ENCODE measurements at places on chromosomes 1 and 21.
A peak's percentile ranks its signal among the peaks of the same experiment; 100 is the strongest.

- DNase-seq = no peak
These were observed 48.2 kb downstream of the RPE65 start for GRCh38 chr1:68401506-68401905.

DNA sequence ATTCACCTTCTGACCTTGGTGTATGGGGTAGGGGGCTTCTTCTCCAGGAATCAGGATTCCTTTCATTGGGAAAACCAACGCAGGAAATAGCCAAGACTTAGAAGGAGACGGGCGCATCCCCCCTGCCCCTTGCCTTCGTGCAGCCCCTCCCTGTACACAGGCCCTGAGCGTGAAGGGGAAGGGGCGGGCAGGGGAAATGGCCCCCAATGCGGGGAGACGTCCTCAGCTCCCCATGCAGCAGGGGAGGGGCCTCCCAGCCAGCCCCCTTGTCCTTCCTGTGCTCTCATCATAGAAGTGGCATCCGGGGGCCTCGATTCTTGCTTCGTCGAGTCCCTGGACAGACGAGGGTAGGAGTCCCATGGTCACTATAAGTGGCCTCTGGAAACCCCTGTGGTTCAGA, 116.9 kb downstream of the AJAP1 start:
- no peak for DNase-seq

DNA sequence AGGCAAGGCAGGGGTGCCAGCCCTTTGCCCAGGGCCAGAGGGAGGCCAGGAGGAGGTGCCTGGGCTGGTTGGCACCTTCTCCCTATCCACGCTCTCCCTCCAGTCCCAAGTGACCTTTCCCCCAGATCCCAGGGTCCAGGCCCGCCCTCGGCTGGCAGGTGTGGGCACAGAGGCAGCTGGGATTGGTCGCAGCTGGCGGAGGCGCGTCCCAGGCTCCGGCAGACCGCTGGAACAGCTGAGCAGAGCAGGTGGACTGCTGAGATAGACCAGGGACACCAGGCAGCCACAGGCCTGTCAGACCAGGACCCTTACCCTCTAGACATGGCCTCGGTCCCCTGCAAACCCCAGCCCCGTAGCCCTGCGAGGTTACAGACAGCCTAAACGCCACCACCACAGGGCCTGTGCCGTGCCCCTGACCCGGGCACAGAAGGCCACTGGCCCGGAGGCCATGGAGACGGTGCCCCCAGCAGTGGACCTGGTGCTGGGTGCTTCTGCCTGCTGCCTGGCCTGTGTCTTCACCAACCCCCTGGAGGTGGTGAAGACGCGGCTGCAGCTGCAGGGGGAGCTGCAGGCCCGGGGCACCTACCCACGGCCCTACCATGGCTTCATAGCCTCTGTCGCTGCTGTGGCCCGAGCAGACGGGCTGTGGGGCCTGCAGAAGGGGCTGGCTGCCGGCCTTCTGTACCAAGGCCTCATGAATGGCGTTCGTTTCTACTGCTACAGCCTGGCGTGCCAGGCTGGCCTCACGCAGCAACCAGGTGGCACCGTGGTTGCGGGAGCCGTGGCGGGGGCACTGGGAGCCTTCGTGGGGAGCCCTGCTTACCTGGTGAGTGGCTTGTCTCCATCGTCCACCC, at the start of gene SLC25A34:
TSS of gene SLC25A34 (plus strand) at position 221 of the 854 bp plus-strand sequence. CDS start at position 449, 228 bp downstream.
- DNase-seq = no peak

DNA sequence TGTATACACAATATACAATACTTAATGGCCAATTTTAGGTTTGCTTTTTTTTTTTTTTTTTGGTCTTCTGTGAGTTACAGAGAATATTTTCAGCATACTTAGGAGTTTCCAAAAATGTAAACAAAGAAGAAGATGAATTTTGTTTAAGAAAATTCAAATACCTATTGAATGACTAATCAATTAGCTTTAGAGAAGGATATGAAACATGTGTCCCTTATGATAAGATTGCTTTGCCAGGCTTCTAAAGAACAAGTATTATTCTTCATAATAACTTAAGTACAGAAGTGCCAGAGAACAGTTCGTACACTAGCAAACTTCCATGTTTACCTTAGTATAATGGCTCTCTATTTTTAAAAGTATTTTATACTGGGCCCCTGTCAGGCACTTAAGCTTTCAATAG, 1191.0 kb upstream of the NCAM2 start:
- no peak for DNase-seq

- DNase-seq = no peak
These were observed 213.8 kb downstream of the HHIPL2 start for GRCh38 chr1:222334026-222334680.

- DNase-seq = no peak
These were observed 42.6 kb downstream of the CCDC18 start for GRCh38 chr1:93223023-93223675.

DNA sequence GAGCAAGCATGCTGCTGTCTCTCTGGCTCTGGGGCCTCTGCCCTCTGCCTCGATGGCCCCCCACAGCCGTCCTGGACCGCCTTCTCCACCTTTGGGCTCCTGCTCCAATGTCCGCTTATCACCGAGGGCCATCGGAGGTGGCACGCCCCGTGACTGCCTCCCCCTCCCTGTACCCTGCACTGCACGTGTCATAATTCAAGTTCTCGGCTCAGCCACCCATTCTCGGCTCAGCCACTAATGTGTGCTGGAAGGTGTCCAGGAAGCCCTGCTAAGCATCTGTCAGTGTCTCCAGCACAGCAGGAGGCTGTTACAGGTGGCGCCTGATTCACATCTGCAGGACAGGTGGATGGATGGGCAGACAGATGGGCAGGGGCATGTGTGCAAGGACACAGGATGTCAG, 45.5 kb downstream of the TP73 start:
- DNase-seq = no peak

- DNase-seq = no peak
These were observed 119.2 kb downstream of the PBX1 start for GRCh38 chr1:164678136-164678700.

DNA sequence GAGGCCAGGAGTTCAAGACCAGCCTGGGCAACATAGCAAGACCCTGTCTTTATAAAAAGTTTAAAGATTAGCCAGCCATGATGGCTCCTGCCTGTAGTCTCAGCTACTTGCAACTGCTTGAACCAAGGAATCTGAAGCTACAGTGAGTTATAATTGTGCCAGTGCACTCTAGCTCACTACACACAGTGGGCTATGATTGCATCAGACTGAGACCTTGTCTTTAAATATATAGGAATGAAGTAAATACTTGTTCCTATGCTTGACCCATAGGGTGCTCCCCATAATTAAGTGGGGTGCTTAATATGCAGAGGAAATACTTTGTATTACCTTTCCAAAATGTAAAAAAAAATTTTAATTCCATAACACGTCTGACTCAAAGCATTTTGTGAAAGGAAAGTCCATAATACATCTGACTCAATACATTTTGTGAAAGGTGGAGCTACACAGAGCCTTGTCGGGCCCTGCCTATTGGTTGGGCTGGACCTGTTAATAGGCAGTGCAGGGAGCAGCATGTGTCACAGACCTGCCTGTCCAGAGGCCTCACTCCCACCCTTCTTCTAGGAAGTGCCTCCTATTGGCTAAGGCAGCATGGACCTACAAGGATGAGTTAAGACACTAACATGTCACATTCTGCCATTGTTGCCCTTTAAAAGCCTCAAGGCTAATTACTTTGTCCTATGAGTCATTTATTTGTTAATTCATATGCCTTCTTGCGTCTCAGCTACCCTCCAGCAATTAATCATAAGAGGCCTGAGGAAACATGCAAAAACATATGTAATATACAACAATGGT, 33.6 kb downstream of the CD58 start:
- peak; percentile 74 for DNase-seq

DNA sequence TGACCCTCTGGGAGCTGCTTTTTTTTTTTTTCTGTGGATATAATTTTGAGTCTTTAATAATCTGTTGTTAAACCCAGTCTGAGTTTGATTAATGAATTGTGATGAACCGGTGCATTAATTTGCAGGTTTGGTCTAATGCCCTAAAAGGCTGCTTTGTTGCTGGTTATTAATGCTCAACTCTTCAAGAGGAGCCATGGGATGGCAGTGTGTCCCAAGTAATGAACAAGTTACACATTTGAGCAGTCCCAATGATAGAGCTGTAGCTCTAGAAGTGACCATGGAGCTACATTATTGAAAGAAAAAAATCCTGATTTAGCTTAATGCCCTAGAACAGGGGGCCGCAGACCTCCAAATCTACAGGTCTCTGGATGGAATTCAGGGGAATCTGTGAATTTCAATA, 53.1 kb downstream of the RWDD3 start:
- DNase-seq = no peak

GRCh38 chr1:234770924-234771540, 161.1 kb upstream of the IRF2BP2 start:
- no peak for DNase-seq

DNA sequence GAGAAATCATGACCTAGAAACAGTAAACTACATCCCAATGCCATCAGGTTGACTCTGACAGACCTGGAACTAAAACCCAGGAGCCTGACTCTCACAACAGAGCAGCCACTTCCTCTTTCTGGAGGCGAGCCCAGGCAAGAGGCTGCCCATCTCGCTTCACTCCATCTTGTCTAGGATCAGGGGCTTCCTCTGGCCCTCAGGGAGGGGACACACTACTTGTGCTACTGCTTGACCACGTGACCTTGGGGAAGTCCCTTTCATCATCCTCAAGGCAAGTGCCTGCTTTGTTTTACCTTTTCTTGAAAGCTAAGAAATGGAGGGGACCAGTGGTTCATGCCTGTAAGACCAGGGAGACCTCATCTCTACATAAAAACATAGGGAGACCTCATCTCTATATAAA, 2.6 kb upstream of the TENT5B start:
- DNase-seq = no peak

- no peak for DNase-seq
These were observed 1001.3 kb upstream of the ADGRL2 start for GRCh38 chr1:80799457-80799856.

- no peak for DNase-seq
These were observed 74.7 kb downstream of the PSMG1 start for GRCh38 chr21:39108291-39109162.

GRCh38 chr1:33918368-33918767, 54.5 kb downstream of the HMGB4 start:
- no peak for DNase-seq

GRCh38 chr1:67261680-67262079, 46.0 kb upstream of the IL12RB2 start:
- peak; percentile 27 for DNase-seq

GRCh38 chr1:199685369-199685768, 342.1 kb upstream of the NR5A2 start:
- DNase-seq = no peak

DNA sequence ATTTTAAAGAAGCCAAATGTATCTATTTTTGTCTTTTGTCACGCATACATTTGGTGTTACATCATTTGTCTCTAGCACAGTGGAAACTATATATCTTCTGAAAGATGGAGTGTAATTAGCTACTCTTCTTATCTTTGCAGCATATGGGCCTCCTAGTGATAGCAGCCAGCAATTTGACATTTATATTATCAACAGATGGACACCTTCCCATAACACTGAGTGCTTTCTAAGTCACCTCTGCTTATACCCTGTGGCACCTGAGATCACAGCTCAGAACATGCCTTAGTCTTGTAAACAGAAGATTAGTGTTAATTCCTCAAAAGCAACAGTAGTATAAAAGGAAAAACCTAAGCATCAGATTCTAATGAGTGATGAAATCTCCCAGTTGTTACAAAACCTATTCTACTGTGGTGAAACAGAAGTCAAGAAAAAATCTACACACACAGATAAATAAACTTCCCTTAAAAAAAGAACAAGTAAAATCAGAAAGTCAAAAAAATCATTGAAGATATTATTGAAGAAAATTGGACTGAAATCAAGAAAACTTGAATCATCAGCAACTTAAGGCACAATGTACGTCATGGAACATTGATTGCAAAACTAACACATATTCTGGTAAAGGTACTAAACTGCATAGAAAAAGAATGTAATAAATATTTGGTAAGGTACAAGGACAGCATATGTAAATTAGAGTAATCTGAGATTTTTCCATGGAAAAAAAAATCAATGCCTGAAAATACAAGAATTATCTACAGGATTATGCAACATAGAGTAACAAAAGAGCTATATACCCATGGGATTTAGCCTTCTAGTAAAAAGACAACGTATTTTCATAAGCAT, 61.7 kb downstream of the KCNT2 start:
- DNase-seq = no peak

- DNase-seq = peak; percentile 88
These were observed 4.0 kb downstream of the SHISAL2A start for GRCh38 chr1:52636721-52637695.

DNA sequence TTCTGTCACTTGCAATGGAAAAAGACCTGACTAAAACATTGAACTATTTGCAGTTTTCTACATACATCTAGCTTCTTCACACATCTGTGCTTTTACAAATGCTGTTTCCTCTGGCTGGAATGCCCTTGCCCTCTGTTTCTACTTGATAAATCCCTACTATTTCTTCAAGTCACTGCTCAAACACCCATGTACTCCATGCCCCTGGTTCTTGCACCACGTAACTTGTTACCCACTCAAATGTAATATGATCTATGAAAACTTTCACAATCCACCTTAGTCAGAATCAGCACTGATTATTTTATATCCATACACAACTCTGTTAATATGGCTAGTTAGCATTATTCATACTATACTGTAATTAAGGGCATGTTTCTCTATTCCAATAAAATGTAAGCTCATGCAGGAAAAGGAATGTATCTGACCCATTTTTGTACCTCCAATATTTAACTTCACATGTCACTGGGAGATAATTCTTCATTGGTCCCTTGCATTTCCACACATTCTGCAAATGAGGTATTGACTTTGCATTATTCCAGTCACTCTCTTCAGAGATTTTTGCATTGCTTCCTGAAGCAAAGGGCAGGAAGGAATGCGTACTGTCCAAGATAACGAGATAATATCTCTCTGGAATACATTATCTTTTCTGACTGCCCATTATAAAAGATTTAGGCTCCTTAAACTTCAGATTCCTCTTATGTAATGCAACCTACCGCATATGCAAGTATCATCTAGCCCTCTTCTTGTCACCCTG, 158.3 kb downstream of the COL24A1 start:
- DNase-seq = no peak

DNA sequence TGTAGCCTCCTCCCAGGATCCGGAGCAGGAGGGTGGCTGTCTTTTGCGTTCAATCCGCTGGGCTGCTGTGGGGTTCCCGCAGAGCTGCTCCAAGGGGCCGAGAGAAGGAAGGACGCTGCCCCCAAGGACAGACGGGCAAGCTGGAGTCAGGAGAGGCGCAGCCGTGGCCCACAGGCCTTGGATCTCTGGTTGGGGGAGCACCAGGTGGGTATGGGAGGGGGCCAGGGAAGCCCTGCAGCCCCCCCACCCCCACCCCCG, 15.9 kb upstream of the SKI start:
- no peak for DNase-seq

DNA sequence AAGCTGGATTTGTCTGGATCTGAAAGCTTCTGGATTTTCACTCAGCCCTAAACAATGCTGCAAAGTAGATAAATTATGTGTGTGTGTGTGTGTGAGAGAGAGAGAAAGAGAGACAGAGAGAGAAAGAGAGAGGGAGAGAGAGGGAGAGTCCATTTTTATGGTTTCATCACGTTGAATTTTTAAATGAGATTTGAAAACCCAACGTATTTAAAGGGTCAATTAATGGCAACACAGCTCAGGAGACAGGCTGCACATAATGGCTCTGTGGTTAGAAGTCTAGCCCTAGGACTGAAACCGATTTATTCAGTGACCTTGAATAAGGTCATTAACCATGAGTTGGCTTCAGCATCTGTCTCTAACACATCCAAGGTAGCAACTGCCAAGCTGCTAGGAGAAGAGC, 35.3 kb upstream of the FMN2 start:
- DNase-seq = no peak

GRCh38 chr1:205543351-205544301, 39.2 kb downstream of the CDK18 start:
- DNase-seq = no peak

- DNase-seq = no peak
These were observed 37.3 kb downstream of the CDCP2 start for GRCh38 chr1:54115520-54115919.

- no peak for DNase-seq
These were observed 627 bp downstream of the PLEKHA6 start for GRCh38 chr1:204359131-204359473.

Measured in CD4-positive, alpha-beta T cell treated with Interleukin-4 for 1 hour (primary cell).